ENCODE measurements at places on chromosomes 3 and 15.

GRCh38 chr3:190083635-190084034 lies 37.1 kb downstream of the P3H2 start:
- DNase-seq: no peak

GRCh38 chr15:73296609-73297353 lies 72.0 kb downstream of the HCN4 start:
- no peak for DNase-seq

DNA sequence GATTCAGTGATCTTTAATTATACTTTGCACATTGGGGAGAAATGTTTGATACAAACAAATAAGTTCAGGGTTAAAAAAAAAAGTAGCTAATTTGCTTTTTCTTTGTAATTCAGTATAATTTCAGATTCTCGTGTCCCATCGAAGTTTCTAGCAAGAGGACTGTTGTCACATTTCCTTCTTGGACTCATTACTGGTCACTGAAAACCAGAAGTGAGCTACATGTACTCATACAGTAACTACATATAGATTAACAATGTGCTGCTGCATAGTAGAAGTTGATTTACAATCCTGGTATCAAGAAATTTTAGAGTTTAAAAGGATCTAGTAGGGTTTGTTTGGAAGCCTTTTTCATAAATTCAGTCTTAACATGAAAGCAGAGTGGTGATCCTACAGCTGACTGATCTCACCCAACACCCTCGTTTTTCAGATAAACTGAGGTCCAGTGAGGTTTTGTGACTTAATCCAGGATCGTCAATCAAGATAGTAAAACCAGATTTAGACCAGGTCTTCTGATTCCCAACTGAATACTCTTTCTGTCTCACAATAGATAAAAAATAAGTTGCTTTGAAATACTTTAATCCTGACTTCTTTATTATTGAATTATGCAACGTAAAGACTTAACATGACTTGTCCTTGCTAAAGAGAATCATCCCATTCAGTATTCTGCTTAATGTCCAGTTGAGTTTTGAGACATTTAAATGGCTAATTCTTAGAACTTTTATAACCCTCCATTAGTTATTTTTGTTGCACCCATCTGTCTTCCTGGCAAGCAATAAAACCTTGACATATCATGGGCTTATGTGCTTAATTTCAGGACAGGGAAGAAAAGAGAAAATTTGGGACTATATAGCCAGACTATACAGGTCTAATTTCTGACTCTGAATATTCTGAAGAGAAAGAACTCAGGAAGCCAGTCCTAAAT lies 2.8 kb downstream of the SEC62 start:
- DNase-seq: no peak

GRCh38 chr3:185912929-185913901 lies 24.6 kb downstream of the TRA2B start:
- no peak for DNase-seq

- no peak for DNase-seq
Measured at GRCh38 chr15:73333001-73333400, 35.8 kb downstream of the HCN4 start.

- DNase-seq: no peak
Measured at GRCh38 chr3:155946178-155946577, 75.7 kb downstream of the GMPS start.

DNA sequence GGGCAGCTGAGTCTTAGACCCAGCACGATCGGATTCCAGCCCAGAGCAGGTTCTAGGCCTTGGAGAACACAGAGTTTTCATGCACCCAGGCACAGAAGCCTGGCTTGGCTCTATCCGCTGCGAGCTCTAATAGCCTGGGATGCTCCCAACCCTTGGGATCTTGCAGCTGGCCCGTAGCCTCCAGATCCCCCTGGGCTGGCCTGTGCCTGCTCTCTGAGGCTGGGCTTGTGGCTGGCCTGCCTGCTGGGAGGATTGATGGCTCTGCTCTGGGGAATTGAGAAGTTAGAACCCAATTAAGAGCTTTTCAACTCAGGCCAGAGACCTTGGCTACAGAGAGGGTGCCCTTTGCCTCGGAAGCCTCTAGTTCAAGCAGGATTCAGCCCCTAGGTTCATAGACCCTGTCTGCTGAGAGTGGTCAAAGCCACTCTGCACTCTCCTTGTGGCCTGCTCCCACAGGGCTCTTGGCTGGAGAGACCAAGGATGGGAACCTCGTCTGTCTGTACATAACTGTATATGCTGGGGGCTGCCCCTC lies 64.4 kb downstream of the MAGEF1 start:
- no peak for DNase-seq

GRCh38 chr3:72606005-72606800 lies 242.0 kb downstream of the SHQ1 start:
- DNase-seq: no peak

DNA sequence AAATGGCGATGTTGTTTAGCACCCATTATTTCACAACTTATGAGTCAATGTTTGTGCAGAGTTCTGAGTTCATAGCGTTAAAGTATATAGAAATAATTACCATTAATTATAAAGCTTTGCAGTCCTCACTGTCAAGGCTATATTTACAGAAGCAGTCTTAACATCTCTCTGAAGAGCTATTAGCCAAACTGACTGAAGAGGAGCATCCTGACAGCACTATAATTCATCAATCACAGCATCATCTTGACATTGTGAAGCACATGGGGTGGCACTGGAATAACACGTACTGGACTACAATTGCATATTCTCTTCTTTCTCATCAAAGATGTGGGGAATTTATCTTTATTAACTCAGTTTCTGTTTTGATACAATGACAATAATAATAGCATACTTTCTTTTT lies 260.6 kb upstream of the MME start:
- DNase-seq: no peak

GRCh38 chr3:62372621-62373041 lies 719 bp downstream of the FEZF2 start:
- DNase-seq: no peak

- no peak for DNase-seq
Measured at GRCh38 chr3:190359813-190360212, 28.1 kb upstream of the CLDN16 start.

- DNase-seq: no peak
Measured at GRCh38 chr3:4496087-4496452, 2.9 kb downstream of the ITPR1 start.

DNA sequence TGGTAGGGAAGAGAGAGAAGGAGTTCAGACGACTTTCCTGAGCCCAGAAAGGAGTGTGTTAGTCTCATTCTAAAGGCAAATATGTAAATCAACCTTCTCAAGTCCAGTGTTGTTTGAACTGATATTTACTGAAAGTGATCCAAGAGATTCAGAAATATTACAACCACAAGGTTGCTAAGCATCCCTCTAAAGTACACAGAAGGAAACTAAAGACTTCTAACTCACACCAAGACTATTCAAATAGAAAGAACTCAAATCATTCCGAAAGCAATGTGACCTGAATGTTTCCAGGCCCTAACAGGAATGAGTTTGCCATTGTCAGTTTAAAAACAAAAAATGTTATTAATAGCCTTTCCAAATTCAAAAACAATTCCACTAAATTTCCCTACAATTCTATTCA lies 56.9 kb upstream of the VGLL3 start:
- no peak for DNase-seq

DNA sequence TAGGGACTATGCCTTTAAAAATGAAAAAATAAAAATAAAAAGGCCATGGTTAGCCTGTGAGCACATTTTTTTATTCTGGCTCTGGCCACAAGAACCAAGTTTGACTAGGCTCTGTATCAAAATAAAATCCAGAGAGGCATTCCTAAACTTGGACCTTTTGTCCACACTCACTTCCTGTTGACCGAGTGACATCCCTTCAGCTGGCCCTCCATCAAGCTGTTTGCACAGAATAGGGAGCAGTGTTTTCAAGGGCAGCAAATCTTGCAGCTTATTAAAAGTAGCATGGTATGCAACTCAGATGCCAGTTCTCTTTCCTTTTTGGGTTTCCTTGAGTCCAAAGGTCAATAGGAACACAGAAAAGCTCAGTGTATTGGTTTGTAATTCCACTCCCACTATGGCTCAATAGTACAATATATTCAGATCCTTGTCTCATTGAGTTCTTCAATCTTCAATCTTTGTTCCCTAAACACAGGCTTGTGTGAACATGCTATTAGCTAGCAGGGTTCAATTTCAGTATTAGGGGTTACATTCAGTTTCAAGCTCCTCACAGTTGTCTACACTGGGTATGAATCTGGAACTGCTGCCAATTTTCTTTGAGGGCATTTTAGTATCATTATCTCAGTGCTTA lies 244.5 kb downstream of the RBMS3 start:
- DNase-seq: no peak

DNA sequence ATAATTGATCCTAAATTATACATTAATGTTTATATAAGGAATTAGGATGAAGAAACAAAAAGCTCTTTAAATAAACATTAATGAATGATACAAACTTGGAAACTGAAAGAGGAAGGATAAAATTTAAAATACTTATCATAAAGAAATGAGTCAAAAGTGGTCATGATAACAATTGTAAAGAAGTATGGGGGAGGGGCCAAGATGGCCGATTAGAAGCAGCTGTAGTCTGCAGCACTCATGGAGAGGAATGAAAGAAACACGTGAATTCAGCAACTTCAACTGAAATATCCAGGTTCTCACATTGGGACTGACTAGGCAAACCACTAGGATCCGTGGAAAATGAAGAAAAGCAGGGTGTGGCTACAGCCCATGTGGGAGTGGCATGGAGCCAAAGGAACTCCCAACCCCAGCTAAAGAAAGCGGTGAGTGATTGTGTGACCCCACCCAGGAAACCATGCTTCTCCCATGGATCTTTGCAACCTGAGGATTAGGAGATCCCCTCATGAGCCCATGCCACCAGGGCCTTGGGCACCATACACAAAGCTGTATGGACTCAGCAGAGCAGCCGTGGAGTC lies 13.1 kb upstream of the CP start:
- no peak for DNase-seq

Data from NCI-H510A (cell line).